Hematopoietic multipotent progenitor cell (in vitro differentiated cells): ENCODE measurements at places on chromosomes 12 and 14.

DNA sequence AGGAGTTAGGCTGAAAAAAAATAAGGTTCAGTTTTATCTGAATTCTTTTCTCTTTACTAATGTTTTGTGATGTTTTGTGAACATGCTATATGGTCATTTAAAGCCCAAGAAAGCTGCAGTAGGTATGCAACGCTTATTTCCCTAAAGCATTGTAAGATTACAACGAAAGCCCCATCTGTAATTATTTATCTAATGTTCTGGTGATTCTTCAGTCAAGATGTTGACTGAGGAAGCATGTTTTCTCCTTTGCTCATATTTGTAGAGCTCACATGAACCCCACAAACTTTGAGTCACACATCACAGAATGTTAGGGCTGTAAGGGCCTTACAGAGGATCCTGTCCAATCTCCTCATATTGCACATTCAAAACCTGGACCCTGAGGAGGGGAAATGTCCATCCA is 3.2 kb upstream of the TUBA1C start:
- no peak for DNase-seq

- no peak for DNase-seq
Observed at GRCh38 chr12:109482894-109483293, 5.5 kb downstream of the UBE3B start.

DNA sequence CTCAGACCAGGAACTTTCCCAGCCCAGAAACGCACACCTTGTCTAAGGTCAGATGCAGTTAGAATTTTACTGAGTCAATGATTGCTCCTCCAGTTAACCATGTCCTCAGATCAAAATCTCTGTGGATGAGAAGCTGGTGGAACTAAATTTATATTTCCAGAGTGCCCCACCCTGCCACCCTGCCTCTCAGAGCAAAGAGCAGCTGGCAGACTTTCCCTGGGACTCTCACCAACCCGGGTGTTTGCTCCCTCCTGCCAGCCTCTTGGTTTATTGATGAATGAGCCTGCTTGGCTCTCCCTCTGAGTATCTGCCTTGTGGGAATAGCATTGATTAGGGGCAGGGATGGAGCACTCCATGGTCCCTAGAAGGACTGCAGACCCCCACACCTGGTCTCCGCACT is 5.9 kb upstream of the KRT1 start:
- DNase-seq: no peak

GRCh38 chr12:93178154-93178878 is 199.4 kb upstream of the NUDT4 start:
- no peak for DNase-seq

GRCh38 chr14:66804141-66804540 is 296.2 kb downstream of the GPHN start:
- DNase-seq: no peak

DNA sequence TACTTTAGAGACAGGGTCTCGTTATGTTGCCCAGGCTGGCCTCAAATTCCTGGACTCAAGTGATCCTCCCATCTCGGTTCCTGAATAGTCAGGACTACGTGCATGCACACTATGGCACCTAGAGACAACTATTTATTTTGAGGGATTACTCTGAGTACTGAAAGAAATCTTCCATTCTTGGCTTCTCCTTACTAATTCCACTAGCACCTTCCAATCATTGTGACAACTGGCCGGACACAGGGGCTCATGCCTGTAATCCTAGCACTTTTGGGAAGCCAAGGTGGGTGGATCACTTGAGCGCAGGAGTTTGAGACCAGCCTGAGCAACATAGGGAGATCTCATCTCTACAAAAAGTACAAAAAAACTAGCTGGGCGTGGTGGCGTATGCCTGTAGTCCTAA is 42.1 kb upstream of the MTERF2 start:
- no peak for DNase-seq

DNA sequence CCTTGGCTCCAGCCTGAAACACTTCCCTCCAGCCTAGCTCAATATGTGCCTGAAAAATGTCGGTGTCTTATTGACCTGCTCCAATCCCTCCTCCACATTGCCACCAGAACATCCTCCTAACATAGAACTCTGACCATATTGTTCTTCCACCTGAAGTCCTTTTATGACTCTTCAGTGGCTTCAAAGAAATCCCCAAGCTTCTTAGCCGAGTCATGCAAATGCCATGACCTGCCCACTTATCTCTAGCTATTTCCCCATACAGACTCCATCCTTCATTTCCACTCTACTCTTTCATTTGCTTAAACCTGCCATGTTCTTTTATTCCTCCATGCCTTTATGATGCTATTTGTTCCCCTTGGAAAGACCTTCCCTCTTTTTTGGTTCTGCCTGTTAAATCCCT is 568.6 kb downstream of the ETNK1 start:
- DNase-seq: no peak

DNA sequence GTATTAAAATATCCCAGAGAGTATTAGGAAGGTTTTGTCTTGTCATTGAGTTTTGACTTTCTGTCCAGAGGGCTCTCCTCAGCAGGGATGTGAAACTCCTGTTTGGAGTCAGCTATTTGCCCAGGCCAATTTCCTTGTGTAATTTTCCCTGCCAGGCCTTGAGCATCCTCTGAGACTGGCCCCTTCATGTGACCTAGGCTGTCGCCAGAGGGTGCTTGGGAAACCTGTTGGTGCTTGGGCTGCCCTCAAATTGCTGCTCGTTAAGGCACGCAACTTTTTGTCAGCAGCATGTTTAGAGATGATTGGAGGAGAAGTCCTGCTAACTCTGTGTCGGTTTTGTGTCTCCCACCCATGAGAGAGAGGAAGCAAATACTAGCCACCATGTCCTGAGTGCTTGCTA is 39.1 kb downstream of the IQSEC3 start:
- DNase-seq: no peak

GRCh38 chr12:29157486-29157946 is 8.4 kb downstream of the FAR2 start:
- no peak for DNase-seq

GRCh38 chr12:37545759-37546158 is 770.8 kb upstream of the ALG10B start:
- DNase-seq: no peak

DNA sequence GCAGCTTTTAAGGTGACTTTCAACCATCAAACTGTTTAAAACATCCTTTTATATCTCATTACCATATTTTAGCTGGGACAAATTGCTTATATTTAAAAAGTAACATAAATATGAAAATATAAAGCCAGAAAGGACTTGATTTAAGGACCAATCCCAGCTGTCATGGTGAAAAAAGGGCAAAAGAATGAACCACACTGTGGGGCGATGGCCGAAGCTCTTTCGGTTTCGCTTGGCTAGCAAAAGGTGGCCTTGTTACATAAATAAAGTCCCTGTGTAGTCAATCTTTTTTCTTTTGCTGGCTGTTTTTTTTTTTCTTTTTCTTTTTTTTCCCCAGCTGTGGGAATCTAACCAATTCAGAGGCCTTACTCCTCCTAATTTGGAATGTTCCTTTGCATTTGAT is 50.9 kb downstream of the FBXO33 start:
- DNase-seq: no peak

DNA sequence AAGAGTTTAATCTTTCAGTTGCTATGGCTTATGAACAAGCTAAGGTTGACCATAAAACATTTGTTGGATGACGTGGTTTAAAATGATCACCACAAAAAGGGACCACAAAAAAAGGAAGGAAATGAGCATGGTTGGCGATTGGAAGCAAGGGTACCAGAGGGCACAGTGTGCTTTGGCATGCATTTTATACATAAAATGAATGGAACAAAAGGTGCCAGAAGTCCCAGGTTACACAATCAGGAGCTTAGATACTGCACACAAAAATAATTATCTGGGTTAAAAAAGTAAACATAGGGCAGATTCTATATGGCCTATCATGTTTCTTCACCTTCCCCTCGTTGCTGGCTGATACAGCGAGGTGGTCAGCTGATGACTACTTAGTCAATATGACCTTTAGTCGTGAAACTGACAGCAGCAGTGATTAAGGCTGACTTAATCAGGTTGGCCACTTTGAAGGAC is 50.7 kb downstream of the ZC3H14 start:
- DNase-seq: peak; percentile 79

DNA sequence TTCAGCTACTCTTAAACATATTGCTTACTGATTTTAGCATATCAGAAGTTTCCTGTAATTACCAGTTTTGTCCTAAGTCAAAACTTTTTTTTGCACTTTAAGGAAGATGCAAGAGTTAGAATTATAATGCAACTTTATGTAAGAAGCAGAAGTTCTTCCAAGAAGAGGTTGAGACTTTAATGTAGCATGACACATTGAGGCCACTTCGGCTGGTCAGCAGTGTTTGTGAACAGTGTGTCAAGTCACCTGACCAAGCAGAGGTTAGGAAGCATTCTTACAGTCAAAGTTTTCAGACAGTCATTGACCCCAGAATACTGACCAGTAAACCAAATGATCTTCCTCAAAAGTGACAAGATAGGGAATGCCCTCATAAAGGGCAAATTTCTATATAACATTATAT is 15.2 kb downstream of the FGFR1OP2 start:
- no peak for DNase-seq

- no peak for DNase-seq
Observed at GRCh38 chr14:25696176-25696575, 646.2 kb upstream of the STXBP6 start.

- DNase-seq: no peak
Observed at GRCh38 chr12:107362960-107363359, 269.6 kb upstream of the CRY1 start.

- peak; percentile 58 for DNase-seq
Observed at GRCh38 chr12:93773122-93773871, 96.1 kb downstream of the CRADD start.

DNA sequence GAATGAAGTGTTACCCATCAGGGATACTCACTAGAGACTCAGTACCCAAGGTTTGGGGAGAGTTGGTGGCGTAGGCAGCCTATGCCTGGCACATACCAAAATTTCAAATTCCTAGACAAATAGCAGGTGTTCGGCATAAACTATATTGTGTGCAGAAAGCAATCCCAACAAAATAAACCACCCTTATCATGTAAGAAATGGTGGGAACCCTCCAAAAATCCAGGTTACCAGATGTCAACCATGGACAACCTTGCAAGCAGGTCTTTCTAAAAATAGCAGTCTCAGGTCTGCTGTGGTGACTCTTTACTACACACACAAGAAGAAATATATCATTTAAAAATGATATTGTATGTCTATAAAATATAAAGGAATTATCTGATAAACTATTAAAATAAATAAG is 17.7 kb upstream of the PTGER2 start:
- no peak for DNase-seq

DNA sequence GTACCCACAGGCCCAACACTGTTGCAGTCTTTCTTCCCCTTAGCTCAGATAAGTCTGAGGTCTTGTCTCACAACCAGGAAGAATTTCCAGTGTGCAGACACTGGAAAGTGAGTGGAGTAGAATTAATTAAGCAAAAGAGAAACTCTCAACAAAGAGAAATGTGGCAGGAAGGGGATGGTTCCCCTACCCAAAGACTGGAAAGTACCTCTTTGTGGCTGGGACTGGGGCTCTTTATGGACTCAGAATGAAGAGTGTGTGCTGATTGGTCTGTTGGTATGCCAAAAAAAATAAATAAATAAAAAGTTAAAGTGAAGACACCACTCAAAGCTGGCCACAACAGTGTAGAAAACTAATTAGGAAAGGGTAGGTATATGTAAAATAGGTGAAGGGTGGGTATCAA is 26.4 kb downstream of the GLIPR1L1 start:
- DNase-seq: no peak

- DNase-seq: no peak
Observed at GRCh38 chr14:75833326-75834020, 148.3 kb downstream of the TGFB3 start.
